Activated naive CD4-positive, alpha-beta T cell treated with Interleukin-2 at 50 U/mL for 16 hours (primary cell): ENCODE measurements at places on chromosomes 11 and 22.

- no peak for DNase-seq
These were observed 28.9 kb downstream of the PLEKHA7 start for GRCh38 chr11:16985297-16985696.

DNA sequence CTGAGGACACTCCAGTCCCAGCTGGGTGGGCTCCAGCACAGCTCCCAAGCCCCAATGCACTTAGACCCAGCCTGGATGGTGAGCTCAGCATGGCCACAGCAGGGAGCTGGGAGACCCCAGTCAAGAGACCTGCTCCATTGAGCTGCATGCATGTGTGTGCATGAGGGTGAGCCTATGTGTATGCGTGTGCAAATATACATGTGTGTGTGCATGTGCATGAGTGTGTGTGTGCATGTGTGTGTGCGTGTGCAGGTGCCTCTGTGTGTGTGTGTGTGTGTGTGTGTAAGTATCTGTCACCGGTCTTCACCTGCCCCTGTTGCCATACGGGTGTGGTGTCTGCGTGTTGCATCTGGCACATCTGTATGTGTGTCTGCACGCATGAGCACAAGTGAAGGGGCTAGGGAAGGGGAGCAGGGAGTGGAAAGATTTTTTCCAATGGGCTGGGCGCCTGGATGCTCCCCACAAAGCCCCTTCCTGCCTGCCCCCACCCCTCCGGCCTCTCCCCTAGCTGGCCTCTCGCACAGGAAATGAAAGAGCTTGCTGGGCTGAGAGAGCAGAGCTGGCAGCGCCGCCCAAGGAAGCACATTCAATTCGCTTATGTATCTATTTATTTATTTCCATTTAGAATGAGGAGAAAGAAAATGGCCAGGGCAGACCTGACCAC, 4.1 kb downstream of the TSPAN32 start:
- DNase-seq: no peak

- no peak for DNase-seq
These were observed 41.0 kb downstream of the C11orf71 start for GRCh38 chr11:114359342-114359741.

DNA sequence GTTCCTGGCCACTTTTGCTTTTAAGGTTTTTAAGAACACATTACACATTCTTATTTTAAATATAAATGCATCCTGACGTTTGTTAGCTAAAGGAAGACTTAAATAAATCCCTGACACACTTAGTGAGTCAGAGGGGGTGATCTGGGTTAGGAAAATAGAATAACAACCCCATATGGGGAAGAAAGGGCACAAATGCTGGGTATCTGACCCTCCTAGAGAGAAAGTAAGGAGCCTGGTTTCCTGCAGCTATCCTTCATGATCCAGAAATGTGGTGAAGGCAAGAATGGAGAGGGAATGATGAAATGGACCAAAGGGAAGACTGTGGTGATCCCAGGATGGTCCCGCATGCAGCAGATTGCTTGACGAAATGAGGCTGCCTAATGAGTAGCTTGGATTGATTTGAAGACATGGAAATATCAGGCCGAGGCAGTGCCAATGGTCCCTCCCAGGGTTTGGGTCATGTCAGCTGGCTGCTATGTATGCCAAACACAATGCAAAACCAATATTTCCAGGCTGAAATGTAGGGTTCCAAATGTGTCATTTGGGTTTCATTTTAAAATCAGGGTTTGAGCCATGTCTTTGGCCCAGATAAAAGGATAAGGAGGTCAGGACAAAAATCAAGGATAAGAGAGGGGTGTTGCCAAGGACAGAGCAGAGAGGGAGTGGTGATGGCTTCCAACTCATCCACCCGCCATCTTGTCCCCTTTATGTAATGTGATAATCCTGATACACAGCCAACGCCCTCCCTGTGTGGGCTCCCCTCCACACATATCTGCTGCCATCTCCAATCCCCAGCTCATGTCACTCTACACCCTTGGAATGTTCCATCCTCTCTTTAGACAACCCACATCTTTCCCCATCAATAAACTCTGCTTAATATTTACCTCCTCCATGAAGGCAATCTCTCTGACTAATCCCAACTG, 135.1 kb upstream of the PITPNB start:
- no peak for DNase-seq

GRCh38 chr11:119284344-119285157, 32.4 kb downstream of the MCAM start:
- DNase-seq: no peak

DNA sequence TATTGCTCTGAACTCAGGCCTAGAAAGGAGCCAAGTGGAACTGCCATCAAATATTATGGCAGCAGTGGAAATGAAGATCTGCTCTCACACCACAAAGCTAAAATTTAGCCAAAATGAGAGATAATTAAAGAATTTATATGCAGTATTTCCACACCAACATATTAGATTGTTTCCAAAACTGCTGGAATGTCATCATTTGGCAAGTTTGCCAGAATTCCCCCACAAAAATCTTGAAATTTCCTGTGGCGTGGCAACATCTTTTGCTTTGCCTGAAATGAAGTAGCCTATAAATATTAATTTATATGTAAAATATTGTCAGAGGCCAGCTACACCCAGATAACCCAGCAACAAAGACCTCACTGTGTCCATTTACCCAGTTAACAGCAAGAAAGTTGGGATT, 13.8 kb downstream of the C11orf71 start:
- DNase-seq: no peak

- DNase-seq: no peak
These were observed 113.1 kb upstream of the TTC12 start for GRCh38 chr11:113201054-113201818.
